ENCODE measurements at places on chromosomes 13 and 19.

GRCh38 chr19:1862068-1862423 is 1.3 kb downstream of the KLF16 start:
- DNase-seq = no peak

- DNase-seq = no peak
These were observed 1838.2 kb upstream of the PRR20A start for GRCh38 chr13:55302568-55302967.

DNA sequence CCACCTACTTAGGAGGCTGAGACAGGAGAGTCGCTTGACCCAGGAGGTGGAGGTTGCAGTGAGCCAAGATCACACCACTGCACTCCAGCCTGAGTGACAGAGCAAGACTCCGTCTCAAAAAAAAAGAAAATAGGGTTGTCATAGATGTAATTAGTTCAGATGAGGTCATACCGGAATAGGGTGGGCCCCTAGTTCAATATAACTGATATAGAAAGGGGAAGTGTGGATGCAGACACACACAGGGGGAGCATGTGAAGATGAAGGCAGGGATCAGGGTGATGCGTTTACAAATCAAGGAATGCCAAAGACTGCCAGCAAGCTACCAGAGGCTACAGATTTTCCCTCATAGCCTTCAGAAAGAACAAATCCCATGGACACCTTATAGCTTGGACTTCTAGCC is 24.3 kb upstream of the EEF1AKMT1 start:
- DNase-seq = no peak

DNA sequence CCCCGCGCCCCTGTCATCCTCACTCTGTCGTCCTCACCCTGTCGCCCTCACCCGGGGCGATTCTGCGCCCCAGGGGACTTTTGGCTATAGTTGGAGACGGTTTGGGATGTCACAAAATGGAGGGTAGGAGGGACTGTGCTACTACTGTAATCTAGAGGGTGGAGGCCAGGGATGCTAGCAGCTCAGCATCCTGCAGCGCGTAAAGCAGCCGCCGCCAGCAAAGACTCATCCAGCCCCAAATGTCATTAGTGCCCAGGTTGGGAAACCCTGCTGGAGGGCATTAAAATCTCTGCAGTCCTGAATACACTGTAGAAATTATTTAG is 362 bp downstream of the ZNF557 start:
- DNase-seq = no peak

- DNase-seq = no peak
These were observed 180.9 kb downstream of the B3GLCT start for GRCh38 chr13:31380715-31381114.

- DNase-seq = no peak
These were observed 221.2 kb downstream of the LIG4 start for GRCh38 chr13:107994137-107994536.

DNA sequence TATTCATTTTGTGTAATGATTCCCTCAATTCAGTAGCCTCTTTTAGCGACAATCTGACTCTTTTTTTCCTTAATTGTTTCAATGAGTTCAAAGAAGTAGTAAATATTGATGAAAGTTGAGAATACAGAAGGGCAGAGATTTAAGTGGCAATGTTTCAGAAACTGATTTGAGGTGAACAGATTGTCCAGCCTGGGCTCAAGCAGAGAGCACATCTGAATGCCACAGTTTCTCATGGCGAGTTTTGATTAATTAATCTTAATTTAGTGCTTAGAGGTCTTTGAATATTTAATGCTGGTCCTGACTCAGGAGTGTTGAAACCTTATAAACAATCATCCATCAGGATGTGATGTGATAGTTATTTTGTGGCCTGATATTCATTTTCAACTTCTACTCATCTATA is 890.7 kb upstream of the SLITRK6 start:
- no peak for DNase-seq

DNA sequence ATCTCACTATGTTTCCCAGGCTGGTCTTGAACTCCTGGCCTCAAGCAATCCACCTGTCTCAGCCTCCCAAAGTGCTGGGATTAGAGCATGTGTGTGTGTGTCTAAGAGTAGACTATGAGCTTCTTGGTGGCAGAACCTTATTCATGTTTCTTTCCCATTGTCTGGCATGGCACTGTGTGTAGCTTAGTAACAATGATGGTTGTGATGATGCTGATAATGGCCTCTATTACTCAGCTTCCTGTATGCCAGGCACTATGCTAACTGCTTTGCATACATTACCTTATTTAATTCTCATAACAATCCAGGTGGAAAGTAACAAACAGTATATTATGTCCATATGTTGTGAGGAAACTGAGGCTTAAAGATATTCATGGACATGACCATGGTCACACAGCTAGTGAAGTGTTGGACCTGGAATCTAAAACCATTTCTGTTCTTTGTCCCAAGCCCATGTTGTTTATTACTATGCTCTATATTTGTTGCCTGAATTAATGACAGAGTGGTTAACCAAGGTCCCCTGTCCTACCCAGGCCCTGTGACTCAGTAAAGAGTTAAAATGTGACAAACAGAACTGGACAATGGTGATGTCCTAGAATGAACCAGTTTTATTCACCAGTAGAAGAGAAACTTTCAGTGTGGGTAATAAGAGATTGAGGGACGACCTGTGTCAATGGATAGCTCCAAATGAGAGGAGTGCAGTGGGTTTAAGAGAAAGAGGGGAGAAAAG is 109.6 kb downstream of the KLF5 start:
- no peak for DNase-seq

DNA sequence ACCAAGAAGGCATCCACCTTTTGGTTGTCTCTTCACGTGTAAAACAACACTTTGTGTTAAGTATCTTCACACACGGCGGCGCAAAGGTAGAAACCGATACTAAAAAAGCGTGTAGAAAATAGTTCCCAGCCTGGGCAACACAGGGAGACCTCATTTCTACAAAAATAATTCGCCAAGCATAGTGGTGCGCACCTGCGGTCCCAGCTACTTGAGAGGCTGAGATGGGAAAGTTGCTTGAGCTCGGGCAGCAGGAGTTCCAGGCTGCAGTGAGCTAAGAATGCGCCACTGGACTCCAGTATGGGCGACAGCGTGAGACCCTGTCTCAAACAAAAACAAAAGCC is 573 bp upstream of the ERCC5 start:
- DNase-seq = no peak

DNA sequence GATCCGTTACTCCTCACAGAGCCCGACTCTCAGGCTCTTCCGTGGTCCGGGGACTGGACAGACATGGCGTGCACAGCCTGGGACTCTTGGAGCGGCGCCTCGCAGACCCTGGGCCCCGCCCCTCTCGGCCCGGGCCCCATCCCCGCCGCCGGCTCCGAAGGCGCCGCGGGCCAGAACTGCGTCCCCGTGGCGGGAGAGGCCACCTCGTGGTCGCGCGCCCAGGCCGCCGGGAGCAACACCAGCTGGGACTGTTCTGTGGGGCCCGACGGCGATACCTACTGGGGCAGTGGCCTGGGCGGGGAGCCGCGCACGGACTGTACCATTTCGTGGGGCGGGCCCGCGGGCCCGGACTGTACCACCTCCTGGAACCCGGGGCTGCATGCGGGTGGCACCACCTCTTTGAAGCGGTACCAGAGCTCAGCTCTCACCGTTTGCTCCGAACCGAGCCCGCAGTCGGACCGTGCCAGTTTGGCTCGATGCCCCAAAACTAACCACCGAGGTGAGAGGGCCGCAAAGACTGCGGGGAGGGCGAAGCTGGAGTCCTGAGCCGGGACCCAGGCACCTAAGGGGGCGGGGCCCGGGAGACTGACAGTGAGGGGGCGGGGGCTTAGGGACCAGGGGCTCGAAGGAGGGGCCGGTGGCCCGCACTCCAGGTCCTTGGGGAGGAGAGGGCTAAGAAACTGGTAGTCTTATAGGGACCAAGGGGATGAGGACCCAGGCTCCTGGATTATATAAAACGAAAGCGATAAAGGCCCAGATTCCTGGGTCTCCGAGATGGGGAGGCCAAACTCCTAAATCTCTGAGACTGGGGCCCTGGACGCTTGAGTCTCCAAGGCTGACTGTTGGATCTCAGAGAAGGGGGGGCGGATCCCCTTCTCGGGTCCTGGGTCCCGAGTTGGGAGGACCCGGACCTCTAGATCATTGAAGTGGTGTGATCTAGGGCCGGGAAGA is 2.0 kb downstream of the ETV2 start:
- peak; percentile 67 for DNase-seq

GRCh38 chr19:10773969-10774368 is 56.1 kb downstream of the DNM2 start:
- no peak for DNase-seq

DNA sequence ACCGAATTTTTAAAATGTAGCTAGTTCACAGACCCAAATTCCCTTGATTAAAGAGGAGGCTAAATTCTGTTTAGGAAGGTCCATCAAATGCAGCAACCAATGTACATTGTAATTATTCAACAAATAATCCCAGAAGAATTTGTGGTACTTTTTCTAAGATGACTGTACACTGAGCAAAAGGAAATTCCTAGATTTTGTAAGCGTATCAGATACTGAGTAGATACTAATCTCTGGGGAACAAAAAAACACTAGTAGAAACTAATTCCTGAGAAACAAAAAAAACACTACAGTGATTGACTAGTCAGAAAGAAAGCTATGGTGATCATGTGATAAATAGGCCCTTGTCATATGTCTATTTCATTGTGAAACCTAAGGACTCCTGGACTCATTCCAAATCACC is 246.1 kb downstream of the PCDH17 start:
- no peak for DNase-seq

- DNase-seq = no peak
These were observed 20.2 kb downstream of the POLR1D start for GRCh38 chr13:27641711-27642502.

GRCh38 chr13:51101636-51102235 is 9.3 kb downstream of the C13orf42 start:
- DNase-seq = peak; percentile 22

DNA sequence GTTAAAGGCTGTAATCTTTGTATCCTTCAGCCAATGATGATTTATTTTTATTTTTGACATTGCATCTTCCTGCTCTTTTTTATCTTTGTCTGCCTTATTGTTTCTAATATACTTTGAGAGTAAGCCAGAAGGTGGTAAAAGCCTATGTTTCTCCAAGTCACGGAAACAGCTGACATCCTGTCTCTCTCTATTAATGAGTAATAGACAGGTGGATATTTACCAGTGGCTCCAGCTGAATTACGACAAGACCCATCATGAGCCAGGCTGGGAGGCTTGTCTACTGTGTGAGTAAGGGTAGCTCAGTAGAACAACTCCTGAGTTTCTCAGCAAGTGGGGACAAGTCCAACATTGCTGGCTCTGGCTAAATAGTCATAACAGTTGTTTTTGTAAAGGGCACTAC is 166.6 kb downstream of the NDFIP2 start:
- peak; percentile 64 for DNase-seq

GRCh38 chr13:99730403-99730802 is 229.1 kb downstream of the TM9SF2 start:
- no peak for DNase-seq

DNA sequence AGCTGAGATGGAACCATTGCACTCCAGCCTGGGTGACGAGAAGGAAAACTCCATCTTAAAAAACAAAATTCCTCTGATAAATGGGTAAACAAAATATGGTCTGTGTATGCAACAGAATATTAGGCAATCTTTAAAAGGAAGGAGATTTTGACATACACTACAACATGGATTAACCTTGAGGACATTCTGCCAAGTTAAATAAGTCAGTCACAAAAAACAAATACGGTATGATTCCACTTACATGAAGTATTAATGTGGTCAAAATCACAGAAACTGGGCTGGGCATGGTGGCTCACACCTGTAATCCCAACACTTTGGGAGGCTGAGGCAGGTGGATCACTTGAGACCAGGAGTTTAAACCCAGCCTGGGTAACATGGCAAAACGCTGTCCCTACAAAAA is 3.0 kb upstream of the ZNF444 start:
- no peak for DNase-seq

DNA sequence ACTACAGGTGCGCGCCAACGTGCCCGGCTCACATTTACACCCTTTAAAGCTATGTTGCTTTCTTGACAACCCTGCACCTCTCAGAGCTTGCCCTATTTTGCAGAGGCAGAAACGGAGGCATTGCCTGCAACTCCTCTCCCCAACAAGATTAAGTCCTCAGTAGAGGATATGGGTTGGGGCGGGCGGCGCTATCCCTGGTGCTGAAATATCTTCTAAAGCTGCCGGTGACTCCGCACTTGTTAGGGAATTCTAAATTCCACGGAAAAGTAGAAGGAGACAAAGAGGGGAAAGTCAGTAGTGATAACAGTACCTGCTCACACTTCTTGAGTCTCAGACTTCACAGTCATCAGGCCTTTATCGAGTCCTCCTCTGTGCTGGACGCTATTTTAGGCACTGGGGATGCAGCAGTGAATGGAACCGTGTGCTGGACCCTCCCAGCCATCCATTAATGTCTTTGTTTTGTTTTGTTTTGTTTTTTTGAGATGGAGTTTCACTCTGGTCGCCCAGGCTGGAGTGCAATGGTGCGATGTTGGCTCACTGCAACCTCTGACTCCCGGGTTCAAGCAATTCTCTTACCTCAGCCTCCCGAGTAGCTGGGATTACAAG is 18.0 kb downstream of the SLC5A5 start:
- DNase-seq = no peak

DNA sequence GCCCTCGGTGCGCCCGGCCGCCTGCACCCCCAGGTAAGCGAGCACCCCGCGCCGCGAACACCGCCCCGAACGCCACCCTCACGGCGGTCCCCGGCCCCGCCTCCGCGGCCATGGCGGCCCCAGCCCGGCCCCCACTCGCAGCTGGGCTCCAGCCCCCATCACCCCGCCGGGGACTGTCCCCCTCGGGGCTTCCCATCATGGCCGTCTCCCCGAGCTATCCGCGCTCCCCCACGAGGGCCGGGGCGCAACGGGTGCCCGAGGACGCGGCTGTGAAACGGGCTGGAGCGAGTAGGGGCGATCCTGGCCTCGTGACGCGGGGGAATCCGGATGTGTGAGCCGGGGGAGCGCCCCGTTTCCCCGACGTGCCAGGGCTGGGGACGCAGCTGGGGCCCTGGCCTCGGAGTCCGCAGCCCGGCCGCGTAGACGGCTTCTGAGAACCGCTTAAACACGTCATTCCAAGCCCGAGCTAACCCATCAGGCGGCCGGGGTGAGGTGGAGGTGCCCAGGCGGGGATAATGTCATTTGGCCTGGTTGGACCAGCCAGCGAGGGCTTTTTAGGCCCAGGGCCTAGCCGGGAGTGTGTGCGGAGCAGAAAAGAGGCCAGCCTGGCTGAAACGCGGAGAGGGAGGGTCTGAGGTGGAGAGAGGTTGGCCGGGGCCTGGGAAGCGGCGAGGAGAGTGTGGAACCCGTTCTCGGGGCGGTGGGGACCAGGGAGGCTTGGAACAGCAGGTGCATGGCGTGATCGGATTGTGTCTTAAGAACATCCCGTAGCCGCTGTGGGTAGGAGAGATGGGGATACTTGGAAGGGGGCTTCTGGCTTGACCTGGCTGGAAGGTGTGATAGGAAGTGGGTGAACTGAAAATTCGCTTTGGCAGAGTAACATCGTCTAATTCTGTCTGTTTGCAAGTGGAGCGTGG is 550 bp downstream of the CERS4 start:
- DNase-seq = no peak
